Stimulated activated CD4-positive, alpha-beta T cell treated with anti-CD3 and anti-CD28 coated beads, Interleukin-2, amount 100 ng/mL, for 4 hours (primary cell): ENCODE measurements at places on chromosomes 4 and X.
A peak's percentile ranks its signal among the peaks of the same experiment; 100 is the strongest.

GRCh38 chr4:140252141-140252741 lies 98.3 kb upstream of the MAML3 start:
- DNase-seq = no peak

GRCh38 chrX:19860571-19860970 lies 26.8 kb downstream of the SH3KBP1 start:
- DNase-seq = no peak

DNA sequence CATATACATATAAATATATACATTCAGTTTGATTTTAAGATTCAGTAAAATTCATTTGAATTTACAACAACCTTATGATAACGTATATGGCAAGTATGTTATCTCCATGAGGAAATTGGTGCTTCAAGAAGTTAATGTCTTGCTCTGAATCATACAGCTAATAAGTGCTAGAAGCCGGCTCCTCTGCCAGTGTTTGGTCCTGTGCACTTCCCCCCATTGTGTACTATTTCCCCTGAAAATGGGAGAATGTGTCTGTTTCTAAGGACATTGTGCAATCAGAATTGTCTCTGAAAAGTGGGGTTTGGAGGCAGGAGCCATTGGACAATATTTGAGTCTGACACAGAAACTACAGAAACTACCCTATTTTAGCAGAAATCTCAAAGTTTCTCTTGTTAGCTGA lies 135.9 kb downstream of the CPE start:
- DNase-seq = no peak

GRCh38 chrX:28189011-28189410 lies 207.8 kb upstream of the DCAF8L1 start:
- no peak for DNase-seq

DNA sequence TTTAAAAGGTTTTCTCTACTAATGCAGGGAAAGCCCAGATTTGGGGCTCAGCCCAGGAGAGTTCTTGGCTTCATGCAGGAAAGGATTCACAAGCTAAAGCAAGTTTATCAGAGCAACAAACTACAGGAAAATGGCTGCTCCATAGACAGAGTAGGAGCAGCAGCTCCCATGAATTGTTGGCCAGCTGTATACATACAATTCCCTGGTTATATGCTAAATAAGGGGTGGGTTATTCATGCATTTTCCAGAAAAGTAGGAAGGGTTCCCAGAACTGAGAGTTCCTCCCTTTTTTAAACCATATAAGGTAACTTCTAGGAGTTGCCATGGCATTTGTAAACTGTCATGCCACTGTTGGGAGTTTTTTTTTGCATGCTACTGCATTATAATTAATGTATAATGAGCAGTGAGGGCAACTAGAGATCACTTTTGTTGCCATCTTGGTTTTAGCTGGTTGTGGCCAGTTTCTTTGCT lies 2.6 kb downstream of the C4orf33 start:
- no peak for DNase-seq

GRCh38 chrX:47796433-47796906 lies 40.2 kb upstream of the ZNF81 start:
- DNase-seq = no peak

GRCh38 chr4:166091912-166092510 lies 219.0 kb downstream of the TLL1 start:
- no peak for DNase-seq

- DNase-seq = no peak
Observed at GRCh38 chr4:147050356-147050765, 104.7 kb upstream of the TTC29 start.

GRCh38 chr4:85815796-85816459 lies 341.0 kb downstream of the ARHGAP24 start:
- no peak for DNase-seq

- DNase-seq = peak; percentile 27
Observed at GRCh38 chrX:104098151-104098808, 14.0 kb upstream of the ZCCHC18 start.

- DNase-seq = no peak
Observed at GRCh38 chr4:166662266-166662843, 571.9 kb downstream of the SPOCK3 start.

DNA sequence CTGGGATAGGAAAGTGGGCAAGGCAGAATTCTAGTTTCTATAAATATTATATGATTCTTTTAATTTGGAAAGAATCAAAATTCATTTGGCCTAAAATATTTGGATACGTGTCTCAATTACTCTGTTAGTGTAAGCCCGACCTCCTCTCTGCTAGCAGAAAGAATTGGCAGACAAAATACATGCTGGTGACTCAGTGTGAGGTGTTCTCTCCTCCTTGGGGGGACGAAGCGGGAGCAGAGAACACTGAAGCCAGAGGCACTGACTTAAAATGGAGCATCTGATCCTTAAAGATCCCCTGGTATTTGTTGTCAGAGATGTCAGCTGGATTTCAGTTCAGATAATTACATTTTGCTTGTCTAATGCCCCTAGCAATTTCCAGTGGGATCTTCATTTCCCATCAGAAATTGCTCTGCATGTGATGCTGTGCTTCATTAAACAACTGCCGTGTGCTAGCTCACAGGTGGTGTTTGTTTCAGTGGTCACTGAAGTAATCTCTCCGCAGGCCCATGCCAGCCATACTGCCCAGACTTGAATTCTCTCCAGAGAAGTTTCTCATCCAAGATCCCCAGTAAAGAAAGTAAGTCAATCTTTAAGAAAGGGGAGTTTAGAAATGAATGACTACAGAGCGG lies 188.7 kb upstream of the TLL1 start:
- DNase-seq = no peak

GRCh38 chr4:47390428-47391125 lies 72.9 kb downstream of the COMMD8 start:
- DNase-seq = no peak

GRCh38 chr4:70676554-70677090 lies 10.3 kb upstream of the JCHAIN start:
- DNase-seq = no peak

GRCh38 chr4:108746511-108746910 lies 16.3 kb downstream of the ETNPPL start:
- no peak for DNase-seq

GRCh38 chrX:97268182-97268680 lies 384.5 kb downstream of the RPA4 start:
- no peak for DNase-seq

DNA sequence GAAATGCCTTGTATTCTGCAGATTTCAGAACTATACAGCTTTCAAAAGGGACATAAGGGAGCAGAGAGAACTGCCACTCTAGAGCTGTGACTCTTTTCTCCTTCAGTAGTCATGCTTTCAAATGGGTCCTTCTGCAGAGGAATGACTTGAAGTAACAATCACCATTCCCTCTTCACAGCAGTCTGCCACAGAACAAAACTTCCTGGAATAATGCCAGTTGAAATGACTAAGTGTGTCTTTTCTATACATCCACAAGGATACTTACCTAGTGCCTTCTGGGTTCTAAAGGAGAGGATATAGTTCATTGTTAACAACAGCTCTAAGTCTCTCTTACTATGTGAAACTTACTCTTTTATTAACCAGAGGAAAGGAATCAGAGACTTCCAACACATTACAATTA lies 515.4 kb upstream of the ATOH1 start:
- DNase-seq = no peak

- DNase-seq = no peak
Observed at GRCh38 chr4:140309124-140309870, 64.1 kb upstream of the SCOC start.
